ENCODE measurements at places on chromosomes 13 and 19.
A peak's percentile ranks its signal among the peaks of the same experiment; 100 is the strongest.

- DNase-seq: no peak
Observed at GRCh38 chr19:15247107-15248014, 15.1 kb upstream of the EPHX3 start.

DNA sequence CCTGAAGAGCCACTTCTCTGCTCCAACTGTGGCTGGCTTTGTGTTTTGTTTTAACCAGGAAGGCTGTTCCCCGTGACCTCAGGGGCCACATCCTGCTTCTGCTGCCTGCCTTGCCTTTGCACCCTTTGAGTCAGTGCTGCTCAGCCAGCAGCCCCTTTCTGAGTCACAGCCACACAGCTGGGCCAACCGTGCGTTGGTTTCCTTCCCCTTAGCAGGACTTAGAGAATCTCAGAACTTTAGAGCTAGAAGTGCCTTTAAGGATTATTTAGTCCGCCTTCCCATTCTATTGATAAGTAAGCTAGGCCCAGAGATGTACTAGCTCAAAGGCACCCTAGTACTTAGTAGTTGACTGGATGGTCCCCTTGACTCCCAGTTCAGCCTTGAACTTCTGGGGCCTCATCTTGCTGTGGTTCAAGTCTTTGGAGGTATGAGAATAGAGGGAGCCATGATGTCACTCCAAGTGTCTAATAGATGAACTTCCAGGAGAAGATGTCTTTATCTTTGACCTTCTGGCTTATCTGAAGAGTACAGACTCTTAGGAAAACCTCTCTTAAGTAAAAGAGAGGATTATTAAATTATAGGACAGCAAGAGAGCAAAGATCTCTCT, 8.0 kb downstream of the RGCC start:
- DNase-seq: peak; percentile 72

- DNase-seq: no peak
Observed at GRCh38 chr13:72726726-72727416, 558 bp downstream of the MZT1 start.

DNA sequence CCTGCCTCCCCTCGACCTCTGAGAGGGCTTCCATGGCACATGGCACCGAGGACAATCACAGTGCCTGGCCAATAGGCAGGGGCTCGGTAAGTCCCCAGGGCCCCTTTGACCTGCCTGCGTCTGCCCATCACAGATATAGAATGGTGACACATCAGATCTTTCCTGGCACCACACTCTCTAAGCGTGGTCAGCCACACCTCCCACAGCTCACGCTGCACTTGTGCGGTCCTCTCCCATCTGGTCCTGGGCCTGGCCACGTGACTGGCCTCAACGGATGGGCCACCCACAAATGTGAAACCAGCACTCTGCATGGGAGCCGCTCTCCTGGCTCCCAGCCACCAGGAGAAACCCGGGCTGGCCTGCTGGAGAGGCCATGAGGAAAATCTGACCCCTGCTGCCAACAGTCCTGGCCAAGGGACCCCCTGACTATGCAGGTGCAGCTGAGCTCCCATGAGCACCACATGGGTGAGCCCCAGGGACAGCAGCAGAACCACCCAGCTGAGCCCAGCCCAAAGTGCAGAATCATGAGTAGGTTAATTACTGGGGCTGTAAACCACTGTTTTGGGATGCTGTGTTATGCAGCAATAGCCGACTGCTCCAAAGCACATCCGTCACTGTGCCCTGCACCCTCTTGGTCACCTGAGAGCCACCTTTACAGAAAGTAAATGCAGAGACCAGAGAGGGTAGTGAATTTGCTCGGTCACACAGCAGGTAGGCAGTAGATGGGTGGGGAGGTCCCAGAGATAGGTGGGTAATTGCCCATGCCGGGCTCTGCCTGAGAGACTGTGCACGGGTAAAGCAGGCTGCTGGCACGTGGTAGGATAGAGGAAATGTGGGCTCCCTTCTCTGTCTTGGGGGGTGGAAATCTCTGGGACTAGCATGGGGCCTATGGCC, 9.7 kb upstream of the MEF2B start:
- no peak for DNase-seq

DNA sequence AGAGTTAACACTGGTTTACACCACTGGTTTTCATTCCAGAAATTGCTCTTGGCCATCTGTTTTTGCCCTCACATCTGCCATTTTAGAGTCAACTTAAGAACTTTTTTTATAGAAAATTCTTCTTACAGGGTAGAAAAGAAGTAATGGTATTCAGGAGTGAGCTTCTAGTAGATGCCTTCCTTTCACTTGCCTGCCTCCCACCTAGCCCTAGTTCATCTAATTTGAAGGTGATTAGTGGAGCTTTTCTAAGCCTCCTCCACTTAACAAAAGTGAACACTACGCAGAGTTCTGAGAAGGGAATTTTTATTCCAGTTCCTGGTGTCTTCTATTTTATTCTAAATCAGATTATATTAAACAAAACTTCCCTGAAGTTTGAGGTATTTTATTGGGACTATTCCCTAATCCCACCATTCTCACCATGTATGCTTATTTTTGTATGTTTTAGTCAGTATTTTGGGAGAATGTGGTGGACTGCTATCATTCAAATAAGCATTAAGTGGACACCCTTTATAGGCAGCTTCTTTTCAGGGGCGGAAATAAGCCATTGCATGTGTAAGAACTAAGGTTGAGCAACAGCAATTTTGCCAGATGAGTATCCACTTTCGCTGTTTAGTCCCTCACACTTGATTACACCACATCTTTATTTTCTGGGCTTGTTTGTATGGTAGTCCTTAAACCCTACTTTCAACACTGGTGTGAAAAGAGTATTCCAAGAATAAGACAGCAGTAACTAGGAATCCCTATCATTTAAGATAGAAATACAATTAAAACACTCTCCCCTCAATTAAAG, 156.9 kb downstream of the ENOX1 start:
- DNase-seq: no peak

Measured in stimulated activated CD8-positive, alpha-beta memory T cell treated with anti-CD3 and anti-CD28 coated beads, Interleukin-4, amount 100 ng/mL, for 4 hours (primary cell).